Activated CD4-positive, alpha-beta T cell treated with anti-CD3 and anti-CD28 coated beads, Interleukin-2, amount 10 ng/mL, durations not matched to agents 24 days and 14 days (primary cell): ENCODE measurements at places on chromosomes 4 and X.

DNA sequence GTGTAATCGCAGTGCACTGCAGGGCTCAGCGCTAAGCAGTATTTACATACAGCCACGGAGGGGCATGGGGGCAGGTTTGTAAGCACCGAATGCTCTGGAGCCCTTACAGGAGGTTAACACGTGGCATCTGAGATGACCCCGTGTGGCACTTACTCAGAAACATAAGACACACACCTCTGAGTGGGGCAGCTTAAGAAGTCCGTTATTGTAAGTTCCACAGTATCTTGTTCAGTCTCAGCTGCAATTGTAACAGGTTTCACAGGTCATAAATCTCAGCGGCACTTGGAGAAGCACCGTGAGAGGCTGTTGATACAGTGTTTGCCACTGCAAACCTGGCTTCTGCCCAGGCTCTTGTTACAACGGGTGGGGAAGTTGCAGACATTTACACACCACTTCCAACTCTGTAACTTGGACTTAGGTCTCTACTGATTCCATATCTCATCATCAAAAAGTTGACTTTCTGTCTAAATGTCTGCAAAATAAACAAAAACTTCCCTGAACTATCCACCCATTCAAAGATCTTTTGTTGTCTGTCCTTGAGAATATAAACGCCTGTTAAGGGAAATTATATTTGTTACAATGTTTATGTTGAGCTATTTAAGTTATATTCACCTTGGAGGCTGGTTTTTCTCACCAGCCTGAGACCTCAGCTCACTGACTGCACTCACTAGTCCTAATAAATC, 10.3 kb downstream of the CPLX1 start:
- DNase-seq: no peak

- DNase-seq: no peak
Measured at GRCh38 chr4:136484996-136485395, 1047.3 kb downstream of the PCDH18 start.

DNA sequence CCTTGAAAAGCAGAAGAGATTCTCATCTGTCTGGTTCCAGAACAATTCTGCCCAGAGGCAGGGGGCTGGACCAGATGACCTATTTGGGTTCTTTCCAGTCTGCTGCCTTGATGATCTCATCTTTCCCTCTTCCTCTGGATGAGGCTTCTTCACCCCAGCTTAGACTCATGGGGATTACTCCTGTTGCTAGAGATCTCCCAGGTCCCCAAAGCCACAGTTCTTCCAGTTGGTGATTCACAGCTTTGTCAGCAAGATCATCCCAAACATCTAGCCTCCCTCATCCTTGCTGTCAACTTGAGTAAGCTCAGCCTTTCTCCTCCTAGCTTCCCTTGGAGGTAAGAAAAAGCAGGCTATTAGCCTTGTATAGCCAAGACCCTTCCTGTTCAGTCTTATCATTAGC, 64.2 kb upstream of the PJA1 start:
- DNase-seq: no peak

- peak; percentile 64 for DNase-seq
Measured at GRCh38 chr4:67632492-67632891, 68.5 kb downstream of the UBA6 start.

- DNase-seq: no peak
Measured at GRCh38 chr4:38040619-38041018, 80.4 kb downstream of the PTTG2 start.

DNA sequence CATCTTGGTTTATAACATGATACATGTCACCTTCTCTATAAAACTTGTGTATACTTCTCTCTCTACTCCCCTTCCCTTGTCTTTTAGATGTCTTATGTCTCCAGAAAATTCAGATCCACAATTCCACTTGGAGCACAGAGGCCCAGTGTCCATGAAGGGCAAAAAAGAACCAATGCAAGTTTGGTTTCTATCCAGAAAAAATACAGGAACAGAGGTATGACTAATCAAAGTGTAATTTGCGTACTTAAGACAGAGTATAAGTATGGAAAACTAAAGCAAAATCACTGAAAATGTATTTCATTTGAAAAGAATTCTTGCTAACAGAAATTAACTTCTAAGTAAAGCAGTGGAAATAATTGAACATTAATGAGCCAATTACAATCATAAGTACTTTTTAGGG, 46.2 kb downstream of the GUCY1B1 start:
- DNase-seq: no peak

GRCh38 chr4:141853091-141853764, 216.8 kb downstream of the IL15 start:
- no peak for DNase-seq

GRCh38 chr4:22466581-22466980, 49.3 kb downstream of the ADGRA3 start:
- peak; percentile 47 for DNase-seq
